ENCODE measurements at places on chromosomes 12 and 14.
A peak's percentile ranks its signal among the peaks of the same experiment; 100 is the strongest.

- no peak for DNase-seq
These were observed 4.6 kb downstream of the TMEM120B start for GRCh38 chr12:121717041-121717699.

DNA sequence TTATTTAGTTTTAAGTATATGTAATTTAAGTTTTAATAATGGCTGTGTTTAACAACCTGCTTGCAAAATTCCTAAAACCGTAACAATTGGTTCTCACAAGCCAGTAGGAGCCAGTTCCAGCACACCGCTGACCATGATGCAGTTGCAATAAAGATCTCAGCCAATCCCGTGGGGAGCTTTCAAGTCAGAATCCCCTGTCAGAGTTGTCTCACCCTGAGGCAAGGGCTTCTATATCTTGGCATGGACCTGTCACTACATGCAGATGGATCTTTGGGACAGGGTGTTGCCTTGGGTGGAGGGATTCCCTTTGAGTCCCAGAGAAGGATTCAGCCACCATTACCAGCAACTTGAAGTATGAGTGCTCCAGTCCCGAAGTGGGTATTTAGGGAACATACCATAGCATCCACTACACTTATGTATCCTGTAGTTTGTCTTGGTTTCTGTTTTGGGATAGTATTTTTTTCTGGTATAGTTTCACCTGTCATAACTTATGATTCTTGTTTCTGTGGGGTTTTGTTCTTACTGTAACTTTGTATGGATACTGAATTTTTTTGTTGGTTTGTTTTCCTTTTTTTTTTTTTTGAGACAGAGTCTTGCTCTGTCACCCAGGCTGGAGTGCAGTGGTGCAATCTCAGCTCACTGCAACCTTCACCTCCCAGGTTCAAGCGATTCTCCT, 30.1 kb upstream of the LIMA1 start:
- DNase-seq, result peak; percentile 14

- no peak for DNase-seq
These were observed 79.5 kb downstream of the OTOGL start for GRCh38 chr12:80178846-80179245.

DNA sequence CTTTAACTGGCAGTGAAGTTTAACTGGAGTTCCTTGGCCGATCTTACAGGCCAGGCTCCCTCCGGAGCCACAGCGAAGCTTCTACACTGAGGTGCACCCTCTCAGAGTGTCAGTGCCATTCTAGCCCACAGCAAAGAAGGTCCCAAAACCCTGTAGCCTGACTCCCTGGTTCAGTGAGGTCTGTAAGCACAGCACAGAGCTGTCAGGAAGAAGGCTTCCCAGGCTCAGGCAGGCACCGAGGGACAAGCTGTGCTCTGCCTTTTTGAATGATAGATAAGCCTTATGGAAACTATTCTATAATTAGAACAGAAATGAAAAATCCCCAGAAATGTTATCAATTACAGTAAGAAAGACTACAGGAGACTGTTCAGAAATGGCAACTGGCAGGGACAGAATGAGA, 40.2 kb downstream of the MOK start:
- no peak for DNase-seq

DNA sequence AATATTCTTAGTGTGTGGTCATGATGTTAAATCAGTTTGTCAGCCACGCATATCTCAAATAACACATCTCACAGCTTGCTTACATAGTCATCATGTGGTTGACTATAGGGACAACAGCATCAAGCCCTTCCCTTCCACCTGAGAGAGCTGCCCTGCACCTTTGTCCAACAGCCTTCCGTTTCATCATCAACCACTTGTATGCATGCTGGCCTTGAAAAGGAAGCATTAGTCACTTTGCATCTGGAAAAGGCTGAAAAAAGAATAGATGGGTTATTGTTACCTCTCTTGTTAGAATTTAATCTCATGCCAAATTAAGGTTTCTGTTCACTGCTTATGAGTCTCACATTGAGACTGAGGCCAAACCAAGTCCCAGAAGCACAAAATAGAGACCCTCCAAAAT, 1586.5 kb upstream of the SEL1L start:
- DNase-seq, result peak; percentile 3

GRCh38 chr14:19902409-19902808, 18.0 kb upstream of the OR4K5 start:
- no peak for DNase-seq

- no peak for DNase-seq
These were observed at the start of gene NAV3 for GRCh38 chr12:77830583-77831351. Gene NAV3, plus strand, starts transcription at chr12:77830894. Its CDS starts 568 bp downstream, at chr12:77831462.

GRCh38 chr14:104135121-104135903, 3.1 kb upstream of the KIF26A start:
- no peak for DNase-seq

All from epithelial cell of prostate (primary cell).